Cortex of kidney (tissue), 1 donor: ENCODE measurements at places on chromosomes 4 and X.

DNA sequence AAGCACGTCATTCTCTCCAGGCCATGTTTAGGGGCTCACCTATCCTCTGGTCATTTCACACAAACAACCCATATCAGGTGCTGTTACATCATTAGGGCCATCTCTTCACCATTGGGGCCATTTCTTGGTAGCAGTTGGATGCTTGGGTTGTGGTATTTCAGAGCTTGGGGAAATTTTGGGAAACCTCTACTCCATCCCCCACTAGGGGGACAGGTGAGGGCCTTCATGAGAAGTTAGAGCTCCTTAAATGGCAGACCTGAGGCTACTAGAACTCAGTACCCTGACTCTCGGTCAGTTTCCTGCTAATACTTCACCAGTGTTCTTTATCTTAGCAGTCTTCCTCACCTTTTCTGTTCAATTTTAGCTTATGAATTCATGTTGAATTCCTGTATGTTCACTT, 50.2 kb downstream of the ZNF827 start:
- no peak for DNase-seq

GRCh38 chrX:145405012-145405411, 157.7 kb downstream of the SPANXN1 start:
- DNase-seq, result no peak

DNA sequence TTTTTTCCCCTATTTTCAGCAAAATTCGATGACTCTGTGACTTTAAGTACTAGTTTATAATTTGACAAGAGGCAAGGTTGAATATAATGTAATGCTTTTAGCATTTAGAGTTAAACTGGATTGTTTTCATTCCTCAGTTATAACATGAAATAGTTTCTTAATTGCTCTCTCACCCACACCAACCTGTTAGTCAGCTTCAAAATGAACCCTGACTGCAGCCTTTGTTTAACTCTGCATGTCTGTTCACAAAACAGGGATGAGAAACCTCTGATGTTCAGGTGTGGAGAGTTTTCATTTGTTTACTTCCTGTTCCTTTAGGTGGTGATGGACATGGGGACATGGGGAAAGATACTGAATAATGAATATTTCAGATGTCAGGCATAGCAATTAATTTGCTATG, 49.9 kb upstream of the MND1 start:
- no peak for DNase-seq

GRCh38 chr4:123167931-123168330, 228.7 kb upstream of the SPRY1 start:
- no peak for DNase-seq

DNA sequence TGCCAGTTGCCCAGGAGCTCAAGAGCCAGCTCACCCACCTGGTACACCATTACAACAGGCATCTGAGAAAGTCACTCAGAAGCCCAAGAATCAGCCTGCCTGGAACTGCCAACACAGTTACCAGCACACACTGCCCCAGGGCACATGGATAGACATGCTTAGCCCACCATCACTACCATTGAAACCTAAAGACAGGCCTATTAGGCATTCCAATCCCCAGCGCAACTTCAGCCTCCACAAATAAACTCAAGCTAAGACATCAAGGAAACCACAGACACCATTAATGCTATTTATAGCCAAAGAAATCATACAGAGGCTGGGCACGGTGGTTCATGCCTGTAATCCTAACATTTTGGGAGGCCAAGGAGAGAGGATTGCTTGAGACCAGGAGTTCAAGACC, 42.3 kb downstream of the ATRX start:
- DNase-seq, result no peak

DNA sequence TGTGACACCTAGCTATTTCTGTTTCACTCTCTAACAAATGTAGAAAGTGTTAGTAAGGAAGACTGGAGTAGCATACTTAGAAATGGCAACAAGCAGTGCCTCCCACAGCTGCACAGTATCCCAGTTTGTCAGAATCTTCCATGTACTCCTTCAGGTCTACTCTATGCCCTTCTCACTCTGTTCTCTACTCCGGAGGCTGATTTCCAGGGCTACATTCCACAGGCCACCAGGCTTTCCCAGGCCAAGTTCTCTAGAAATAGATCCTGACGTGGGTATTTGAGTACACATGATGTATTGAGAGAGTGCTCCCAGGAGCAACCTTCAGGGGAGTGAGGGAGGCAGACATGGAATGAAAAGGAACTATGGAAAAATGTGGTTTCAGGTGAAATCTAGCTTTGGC, 177.3 kb upstream of the GK2 start:
- DNase-seq, result no peak

- DNase-seq, result no peak
Measured at GRCh38 chr4:75007891-75008290, 75.0 kb downstream of the PARM1 start.

DNA sequence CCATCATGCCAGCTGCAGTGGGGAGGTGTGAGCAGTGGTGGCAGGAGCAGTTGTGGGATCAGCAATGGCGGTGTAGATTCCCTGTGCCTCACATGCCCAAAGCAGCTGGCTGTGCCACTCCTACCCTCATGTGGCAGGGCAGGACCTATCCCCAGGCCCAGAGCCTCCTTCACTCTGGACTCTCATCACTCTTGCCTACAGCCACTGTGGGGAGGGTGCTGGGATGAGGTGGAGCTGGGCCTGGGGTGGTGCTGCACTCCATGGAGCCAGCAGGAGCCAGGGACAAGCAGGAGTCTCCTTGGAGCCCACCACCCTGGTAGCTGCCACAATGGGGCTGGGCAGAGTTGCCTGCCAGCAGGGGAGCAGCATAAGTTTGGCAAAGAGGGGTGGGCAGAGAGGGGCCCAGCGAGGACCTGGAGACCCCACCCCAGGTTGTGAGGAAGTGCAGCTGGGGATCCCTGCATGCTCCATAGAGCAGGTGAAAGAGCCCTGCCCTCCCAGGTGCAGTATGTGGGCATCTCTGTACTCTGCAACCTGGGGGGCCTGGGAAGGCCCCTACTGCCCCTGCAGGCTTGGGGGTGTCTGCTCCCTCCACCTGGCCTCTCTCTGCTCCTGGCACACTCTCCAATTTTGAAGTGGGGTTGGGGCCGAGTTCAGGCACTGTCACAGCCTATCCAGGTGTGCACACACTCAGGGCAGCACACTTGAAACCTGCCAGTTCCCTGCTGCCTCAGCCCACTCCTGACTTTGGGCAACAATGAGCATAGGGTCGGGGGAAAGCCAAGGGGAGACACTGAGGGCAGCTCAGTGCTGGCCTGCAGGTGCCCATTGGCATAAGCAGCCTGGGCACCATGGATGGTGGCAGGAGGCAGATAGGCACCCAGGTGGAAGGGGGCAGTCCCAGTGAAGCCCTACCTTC, 74.0 kb upstream of the INTU start:
- DNase-seq, result no peak

DNA sequence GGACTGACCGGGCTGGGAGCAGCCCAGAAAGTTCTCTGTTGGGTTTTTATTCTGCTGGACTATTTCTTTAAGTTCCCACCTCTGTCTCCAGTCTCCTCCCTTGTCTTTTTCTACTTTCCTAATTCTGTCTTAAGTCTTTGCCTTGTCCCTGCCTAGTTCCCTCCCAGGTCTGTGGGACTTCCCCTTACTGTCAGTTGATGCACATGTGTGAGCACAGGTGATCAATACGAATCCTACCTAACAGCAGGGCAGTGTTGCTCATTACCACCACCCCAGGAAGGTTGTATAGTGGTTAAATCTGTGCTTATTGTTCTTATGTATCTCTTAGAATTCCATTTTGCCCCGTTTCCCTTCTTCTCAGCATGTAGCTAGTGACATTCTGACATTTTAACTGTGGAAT, 62.1 kb downstream of the GALNTL6 start:
- no peak for DNase-seq
